Left lung (tissue), 14 donors: ENCODE measurements at places on chromosomes 2 and 18. TPM values are rescaled to one million over a fixed set of nuclear protein-coding genes. Genes with fewer than 3 reads are reported as not detected.

GRCh38 chr18:11494107-11494506 lies 115.3 kb upstream of the SLC35G4 start:
- DNase-seq = no peak

- peak; percentile 88 for DNase-seq
Observed at GRCh38 chr2:160493227-160494028, at the start of gene RBMS1. TSS of gene RBMS1 (minus strand) at chr2:160493807. CDS start at chr2:160493363, 444 bp downstream.

- no peak for DNase-seq
Observed at GRCh38 chr18:32974421-32975162, 201.8 kb upstream of the KLHL14 start.

- DNase-seq = no peak
Observed at GRCh38 chr18:75546964-75547363, 119.5 kb upstream of the SMIM21 start.

DNA sequence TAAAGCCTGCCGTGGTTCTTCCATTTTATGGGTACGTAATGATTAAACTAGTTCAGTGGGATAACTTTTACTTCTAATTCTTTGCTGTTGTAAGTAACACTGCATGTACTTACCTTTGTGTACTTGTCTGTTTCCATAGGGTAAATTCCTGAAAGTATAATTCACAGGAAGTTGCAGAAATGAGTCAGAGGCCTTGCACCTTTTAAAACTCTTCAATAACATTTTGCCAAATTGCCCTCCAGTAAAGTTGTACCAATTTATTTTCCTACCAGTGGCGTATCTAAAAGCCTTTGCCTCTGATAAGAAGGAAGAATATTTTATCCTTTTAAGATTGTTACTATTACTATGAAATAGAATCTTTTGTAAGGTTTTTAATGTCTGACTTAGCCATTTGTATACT lies 65.1 kb downstream of the CAB39 start:
- DNase-seq = no peak

DNA sequence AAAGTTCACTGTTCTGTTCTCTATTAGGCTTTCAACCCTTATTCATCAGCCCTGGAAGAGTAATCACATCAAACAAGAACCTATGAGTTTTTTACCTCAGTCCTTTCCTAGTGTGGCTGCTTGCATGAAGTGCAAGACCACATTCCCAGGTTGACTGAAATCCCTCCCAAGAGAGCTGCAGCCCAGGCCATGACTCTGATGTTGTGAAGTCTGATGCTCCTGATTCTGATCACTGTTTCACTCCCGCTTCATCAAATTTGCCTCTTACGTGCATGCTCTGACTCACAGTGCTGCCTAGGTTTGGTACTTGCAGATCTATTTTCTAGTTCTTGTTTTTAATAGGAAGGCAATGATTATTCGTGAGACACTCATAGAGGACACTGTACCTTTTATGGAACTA lies 58.2 kb upstream of the DSEL start:
- DNase-seq = no peak

DNA sequence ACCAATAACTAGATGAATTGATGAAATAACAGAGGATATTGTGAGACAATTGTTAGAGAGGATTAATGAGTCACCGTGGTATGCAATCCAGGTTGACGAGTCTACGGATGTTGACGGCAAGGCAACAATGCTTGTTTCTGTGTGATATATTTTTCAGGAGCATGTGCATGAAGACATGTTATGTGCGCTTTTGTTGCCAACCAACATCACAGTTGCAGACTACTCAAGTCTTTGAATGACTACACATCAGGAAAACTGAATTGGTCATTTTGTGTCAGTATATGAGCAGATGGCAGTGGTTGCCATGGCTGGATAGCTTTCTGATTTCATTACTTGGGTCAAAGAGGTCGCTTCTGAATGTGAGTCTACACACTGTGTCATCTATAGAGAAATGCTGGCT lies 96.8 kb upstream of the CRACDL start:
- DNase-seq = no peak

The SLC19A3 gene
- 26.2 TPM for polyA plus RNA-seq

- no peak for DNase-seq
Observed at GRCh38 chr2:140695155-140695554, 1435.7 kb downstream of the LRP1B start.

DNA sequence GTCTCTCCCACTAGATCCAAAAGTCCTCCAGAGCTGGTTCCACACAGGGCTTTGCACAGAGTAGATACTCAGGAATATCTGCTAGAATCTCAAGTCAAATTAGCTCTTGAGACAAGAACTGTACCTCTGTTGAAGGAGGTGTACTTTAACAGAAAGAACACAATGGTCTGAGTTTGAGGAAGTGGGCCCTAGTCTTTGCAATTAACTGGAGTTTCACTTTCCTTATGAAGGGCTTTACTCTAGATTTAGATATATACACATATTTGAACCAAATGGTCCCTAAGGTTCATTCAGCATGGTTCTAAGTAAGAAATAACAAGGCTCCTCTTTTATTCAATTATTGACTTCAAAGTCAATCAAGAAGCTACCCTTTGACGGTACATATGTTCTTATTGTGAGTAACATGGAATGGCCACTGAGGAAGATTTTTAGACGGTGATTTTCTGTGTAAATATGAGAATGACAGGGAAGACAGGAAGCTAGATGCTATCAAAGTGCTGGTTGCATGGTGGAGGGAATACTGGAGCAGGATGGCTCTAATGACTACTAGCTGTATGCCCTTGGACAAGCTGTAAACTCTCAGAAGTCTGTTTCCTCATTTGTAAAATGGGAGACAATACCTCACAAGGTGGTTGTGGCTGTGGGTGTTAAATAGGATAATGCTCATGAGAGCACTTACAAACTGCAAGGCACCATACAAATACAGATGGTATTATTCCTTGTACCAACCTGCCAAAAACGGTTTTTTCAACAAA lies 73.5 kb upstream of the SERTAD2 start:
- DNase-seq = no peak

DNA sequence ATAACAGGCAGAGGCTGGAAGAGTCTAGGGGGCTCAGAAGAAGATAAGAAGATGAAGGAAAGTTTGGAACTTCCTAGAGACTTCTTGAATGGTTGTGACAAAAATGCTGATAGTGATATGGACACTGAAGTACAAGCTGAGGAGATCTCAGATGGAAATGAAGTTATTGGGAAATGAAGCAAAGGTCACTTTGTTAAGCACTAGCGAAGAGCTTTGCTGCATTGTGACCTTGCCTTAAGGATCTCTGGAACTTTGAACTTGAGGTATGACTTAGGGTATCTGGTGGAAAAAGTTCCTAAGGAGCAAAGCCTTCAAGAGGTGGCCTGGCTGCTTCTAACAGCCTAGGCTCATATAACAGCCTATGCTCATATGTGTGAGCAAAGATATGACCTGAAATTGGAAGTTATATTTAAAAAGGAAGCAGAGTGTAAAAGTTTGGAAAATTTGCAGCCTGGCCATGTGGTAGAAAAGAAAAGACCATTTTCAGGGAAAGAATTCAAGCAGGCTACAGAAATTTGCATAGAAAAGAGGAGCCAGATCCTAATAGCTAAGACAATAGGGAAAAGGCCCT lies 91.3 kb downstream of the L3MBTL4 start:
- DNase-seq = no peak

The IL1RN gene
- polyA plus RNA-seq = 1.0 TPM

The SULT1C4 gene
- 91.4 TPM for polyA plus RNA-seq

- peak; percentile 46 for DNase-seq
Observed at GRCh38 chr2:69213201-69213600, 173.8 kb downstream of the GFPT1 start.

The TTC31 gene
- 31.2 TPM for polyA plus RNA-seq

The VAMP8 gene
- 51.8 TPM for polyA plus RNA-seq

GRCh38 chr18:74316257-74317170 lies 875 bp downstream of the C18orf63 start:
- DNase-seq = no peak

DNA sequence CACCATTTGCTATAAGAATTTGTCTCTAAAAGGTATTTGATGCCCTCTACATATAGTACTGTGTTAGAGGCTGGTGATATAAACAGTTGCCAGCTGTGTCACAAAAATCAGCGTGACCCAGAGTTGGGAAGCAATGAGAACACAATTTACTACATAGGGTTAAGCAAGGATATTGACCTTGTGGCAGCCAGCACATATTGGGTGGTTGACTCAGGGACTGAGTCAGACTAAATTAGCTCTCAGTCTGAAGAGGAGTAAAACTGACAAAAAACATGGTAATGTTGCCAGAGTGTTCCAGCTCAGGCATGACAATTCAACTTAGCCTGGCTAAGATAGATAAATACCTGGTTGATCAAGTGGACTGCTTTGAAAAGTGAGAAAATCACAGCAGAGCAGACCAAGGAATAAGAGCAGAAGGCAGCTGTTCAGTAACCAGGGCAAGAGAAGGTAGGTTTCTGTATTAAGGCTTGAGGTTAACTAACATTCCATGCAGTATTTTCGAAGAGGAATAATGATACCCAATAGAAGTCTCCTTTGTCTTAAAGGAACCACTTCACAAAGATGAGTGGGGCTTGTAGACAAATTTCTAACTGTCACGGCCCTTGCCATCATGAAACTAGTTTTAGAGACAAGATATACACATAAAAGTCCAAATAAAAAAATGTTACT lies 108.2 kb upstream of the ERBB4 start:
- no peak for DNase-seq

The HOXD13 gene
- not detected for polyA plus RNA-seq

The SIX3 gene
- not detected for polyA plus RNA-seq

- DNase-seq = no peak
Observed at GRCh38 chr2:38156436-38156835, 80.5 kb upstream of the CYP1B1 start.

The SOX11 gene
- polyA plus RNA-seq = 48.1 TPM

The REL gene
- polyA plus RNA-seq = 10.0 TPM

DNA sequence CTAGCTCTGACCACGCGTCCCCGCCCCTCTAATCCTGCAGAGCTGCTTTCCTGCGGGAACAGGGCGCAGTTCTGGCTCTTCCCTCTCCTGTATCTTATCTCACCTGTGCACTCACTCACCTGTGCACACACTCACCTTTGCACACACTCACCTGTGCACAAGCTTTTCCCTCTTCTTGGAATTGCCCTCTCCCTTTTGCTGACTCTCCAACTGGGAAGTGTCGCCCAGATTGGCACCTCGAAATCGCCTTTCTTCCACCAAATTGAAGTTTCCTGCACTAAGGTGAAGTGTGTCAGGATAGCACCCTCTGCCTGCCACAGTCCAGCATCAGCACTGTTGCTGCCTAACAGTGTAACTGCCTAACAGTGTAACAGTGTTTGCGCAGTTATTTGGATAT lies 566 bp upstream of the CMPK2 start:
- DNase-seq = peak; percentile 40

DNA sequence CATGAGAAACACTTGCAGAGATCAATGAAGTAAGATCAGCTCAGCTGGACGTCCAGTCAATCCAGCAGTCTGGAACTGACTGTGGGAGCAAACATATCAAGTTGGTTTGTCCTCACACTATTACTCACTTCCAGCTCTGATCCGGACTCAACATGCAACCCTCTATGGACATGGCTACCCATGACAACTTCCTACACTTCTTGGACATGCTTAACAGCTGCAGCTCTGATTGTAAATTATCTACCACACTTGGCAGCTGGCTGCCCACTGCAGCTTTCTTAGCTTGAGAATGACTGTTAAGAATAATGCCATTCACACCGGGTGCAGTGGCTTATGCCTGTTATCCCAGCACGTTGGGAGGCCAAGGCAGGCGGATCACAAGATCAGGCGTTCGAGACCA lies 429.8 kb downstream of the EPHA4 start:
- no peak for DNase-seq

The SLC14A1 gene
- 3.1 TPM for polyA plus RNA-seq

The REG3A gene
- not detected for polyA plus RNA-seq

GRCh38 chr2:213443921-213444320 lies 159.7 kb downstream of the SPAG16 start:
- no peak for DNase-seq

DNA sequence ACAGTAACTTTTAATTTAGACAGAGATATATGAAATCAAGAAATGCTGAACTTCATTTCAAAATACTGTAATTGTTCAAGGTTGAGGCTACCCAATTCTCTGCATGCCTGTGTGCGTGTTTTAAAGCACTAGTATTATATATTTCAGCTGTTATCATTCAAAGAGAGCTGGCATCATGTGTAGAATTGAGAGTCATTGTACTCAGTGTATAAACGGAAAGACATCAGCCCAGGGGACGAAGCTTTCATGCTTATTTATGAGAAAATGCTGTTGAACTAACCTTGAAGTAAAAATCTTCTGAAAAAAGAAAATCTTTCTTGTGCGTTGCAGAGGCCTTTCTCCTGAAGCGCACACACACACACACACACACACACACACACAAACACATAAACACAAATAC lies 48.4 kb downstream of the MYCN start:
- no peak for DNase-seq

DNA sequence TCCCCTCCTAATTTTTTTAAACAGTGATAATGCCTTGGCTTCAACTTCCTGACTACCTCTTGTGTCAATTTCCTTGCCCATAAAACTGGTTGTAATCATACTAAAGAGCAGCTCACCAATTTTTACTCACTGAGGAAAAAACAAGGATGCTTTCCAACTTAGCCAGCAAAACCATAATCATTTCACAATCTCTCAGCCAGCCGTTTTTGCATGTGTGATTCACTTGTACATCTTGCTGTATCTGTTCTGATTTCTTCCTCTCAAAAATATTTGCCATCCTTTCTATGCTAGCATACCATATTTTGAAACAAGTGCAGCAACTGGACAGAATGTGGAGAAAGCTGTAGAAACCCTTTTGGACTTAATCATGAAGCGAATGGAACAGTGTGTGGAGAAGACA lies 60.7 kb downstream of the RAB27B start:
- no peak for DNase-seq

- DNase-seq = no peak
Observed at GRCh38 chr2:159144776-159145614, 141.5 kb downstream of the WDSUB1 start.

DNA sequence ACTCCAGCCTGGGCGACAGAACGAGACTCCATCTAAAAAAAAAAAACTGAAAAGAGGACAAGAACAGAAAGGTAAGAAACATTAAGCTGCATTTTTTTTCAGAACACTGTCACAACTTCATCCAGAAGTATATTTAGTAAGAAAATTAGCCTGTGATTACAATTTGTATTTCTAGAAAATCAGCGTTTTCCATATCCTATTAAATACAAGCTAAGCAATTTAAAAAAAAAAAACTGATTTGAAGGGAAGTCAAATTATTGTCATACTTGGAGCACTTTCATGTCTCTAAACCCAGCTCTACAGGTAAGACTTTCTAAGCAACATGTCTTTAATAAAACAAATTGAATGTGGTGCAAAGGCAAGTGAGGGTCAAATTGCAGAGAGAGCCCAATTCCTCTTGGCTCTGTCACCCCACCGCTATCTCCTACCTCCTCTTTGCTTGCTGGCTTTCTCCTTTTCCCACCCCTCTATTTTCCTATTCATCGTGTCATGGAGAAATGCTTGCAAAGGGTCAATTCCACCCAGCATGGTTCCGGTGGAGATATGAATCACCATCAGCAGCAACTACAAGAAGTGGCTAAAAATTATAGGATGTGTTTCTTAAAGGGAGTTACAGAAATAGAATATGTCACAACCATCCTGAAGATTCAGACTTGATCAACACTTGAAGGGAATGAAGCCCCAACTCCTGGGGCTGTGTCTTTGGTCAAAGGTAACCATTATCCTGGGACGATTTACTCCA lies 68.4 kb upstream of the BCL11A start:
- no peak for DNase-seq

GRCh38 chr2:178756343-178756742 lies 50.9 kb downstream of the TTN start:
- no peak for DNase-seq

- DNase-seq = no peak
Observed at GRCh38 chr2:166357068-166357949, 18.4 kb downstream of the SCN9A start.

The HNMT gene
- 96.1 TPM for polyA plus RNA-seq

The CROCC2 gene
- 2.4 TPM for polyA plus RNA-seq

GRCh38 chr2:85673716-85674375 lies 5.8 kb upstream of the SFTPB start:
- no peak for DNase-seq
